ENCODE measurements at places on chromosomes 4 and X.
A peak's percentile ranks its signal among the peaks of the same experiment; 100 is the strongest.

DNA sequence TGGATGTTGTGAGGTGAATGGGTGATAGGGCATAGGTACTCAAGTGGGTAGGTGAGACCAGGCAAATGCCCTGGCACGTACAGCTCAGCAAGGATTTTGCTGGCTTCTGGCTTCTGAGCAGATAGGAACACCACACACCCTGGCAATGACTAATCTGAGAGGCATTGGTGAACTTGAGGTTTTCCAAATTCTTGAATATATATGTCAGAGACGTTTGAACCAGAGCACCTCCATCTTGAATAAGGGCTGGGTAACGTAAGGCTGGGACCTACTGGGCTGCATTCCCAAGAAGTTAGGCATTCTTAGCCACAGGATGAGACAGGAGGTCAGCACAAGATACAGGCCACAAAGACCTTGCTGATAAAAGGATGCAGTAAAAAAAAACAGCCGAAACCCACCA, 204.5 kb downstream of the NLGN4X start:
- no peak for DNase-seq

- no peak for DNase-seq
Observed at GRCh38 chr4:119559044-119559647, 69.5 kb downstream of the PDE5A start.

DNA sequence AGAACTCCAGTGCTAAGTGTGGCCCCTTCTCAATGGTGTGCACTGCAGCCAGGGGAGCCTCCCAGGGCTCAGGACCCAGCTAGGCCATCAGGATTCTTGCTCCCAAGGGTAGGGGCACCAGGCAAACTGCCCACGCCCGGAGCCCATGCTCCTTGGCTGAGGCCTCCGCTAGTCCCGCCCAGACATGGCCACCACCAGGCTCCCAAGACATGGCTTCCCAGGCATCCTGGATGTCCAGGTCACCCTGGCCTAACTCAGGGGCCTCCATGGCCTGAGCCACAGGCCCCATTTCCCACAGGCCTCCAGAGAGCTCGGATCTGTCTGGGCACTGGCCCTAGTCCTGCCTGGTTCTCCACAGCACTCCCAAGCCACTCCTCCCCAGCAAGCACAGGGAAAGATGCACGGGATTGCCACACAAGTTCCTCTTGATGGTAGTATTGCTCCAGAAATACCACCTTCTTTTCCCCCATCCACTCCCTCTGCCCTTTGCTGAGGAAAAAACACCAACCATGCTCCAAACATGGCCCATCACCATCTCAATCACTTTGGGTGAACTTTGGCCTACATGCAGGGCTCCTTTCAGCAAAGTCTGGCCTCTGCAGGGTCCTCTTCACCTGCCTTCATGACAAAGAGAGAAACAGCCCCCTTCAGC, 274.7 kb upstream of the AGTR2 start:
- DNase-seq, result no peak

GRCh38 chrX:138858438-138858837, 146.9 kb upstream of the FGF13 start:
- peak; percentile 3 for DNase-seq

- no peak for DNase-seq
Observed at GRCh38 chr4:26000274-26000950, 86.4 kb downstream of the SMIM20 start.

DNA sequence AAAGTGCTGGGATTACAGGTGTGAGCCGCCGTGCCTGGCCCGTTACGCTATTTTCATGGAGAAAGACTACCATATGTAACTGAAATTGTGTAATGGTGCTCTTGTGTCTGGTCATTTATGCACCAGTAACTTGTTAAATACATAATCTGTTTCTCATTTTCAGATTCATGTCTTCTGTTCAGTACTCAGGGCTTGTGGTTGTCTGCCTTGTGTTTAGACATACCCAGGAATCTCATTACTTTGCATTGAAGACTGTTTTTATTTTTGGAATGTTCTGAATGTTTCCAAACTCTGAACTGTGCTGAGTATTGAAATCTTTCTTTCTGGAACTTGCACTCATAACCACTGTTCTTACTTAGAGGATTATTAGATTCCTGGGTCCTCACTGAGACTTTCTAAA, 52.8 kb downstream of the PDLIM5 start:
- no peak for DNase-seq

DNA sequence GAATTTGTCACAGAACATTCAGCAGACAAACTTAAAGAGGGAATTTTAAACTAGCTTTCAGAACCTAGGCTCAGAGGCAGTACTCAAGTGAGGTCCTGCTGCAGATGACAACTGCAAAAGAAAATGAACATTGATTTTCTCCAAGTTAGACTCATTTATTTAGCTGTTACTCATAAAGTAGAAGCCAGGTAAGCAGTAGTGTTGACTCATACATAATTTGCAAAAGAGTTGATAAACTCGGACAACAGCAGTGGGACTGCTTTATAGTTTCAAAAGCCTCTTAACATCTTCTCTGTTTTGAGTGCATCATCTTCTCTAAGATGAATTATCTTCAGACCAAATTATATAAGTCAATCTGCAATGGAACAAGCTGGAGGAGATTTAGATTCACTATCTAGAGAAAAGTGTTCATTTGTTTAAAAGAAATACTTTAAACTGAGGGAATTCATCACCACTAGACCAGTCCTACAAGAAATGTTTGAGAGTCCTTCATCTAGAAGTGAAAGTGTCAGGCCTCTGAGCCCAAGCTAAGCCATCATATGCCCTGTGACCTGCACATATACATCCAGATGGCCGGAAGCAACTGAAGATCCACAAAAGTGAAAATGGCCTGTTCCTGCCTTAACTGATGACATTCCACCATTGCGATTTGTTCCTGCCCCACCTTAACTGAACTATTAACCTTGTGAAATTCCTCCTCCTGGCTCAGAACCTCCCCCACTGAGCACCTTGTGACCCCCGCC, 49.5 kb downstream of the COQ2 start:
- no peak for DNase-seq

GRCh38 chrX:36334572-36334971, 415.0 kb downstream of the CFAP47 start:
- DNase-seq, result no peak

DNA sequence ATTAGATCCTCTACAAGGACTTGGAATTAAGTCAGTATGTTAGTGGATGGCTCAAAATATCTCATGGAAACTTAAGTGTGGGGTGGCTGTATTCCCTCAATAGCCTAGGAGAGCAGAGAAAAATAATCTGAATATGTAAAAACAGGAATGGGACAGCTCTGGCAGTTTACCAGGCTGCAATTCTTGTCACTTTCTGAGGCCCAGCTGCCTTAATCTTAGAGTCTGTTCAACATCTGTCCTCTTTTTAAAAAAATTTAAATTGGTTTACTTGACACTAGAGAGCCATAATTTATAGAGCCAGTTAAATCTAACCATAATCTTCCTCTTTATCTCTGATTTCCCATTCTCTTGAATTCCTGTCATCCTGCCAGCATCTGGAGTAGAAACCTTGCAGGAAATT, 109.2 kb upstream of the CXCL13 start:
- DNase-seq, result no peak

DNA sequence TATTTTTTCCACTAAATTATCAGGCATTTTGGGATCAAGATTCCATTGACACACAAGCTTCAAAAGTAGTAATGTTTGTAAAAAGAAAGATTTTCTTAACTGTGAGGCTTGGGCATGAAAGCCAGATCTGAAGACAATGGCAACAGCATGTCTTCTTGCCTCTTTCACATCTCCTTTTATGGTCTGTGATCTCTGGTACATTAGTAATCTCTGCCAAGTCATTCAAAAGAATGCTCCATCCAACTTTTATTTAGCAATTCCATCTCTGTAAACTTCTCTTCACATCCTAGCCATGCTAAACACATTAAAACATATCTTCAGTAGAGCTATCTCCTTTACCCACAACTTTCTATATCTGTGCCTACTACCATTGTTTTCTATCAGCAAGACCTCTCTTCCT, 465.4 kb downstream of the FAT4 start:
- peak; percentile 15 for DNase-seq

GRCh38 chr4:12973522-12973921, 510.6 kb downstream of the RAB28 start:
- DNase-seq, result no peak

GRCh38 chrX:1153940-1154339, 58.5 kb downstream of the CRLF2 start:
- no peak for DNase-seq

GRCh38 chr4:150207871-150208270, 129.6 kb downstream of the DCLK2 start:
- DNase-seq, result no peak

GRCh38 chr4:188819233-188819632, 680.0 kb downstream of the TRIML1 start:
- DNase-seq, result no peak

GRCh38 chrX:120794525-120794975, 81.1 kb downstream of the CT47B1 start:
- no peak for DNase-seq

DNA sequence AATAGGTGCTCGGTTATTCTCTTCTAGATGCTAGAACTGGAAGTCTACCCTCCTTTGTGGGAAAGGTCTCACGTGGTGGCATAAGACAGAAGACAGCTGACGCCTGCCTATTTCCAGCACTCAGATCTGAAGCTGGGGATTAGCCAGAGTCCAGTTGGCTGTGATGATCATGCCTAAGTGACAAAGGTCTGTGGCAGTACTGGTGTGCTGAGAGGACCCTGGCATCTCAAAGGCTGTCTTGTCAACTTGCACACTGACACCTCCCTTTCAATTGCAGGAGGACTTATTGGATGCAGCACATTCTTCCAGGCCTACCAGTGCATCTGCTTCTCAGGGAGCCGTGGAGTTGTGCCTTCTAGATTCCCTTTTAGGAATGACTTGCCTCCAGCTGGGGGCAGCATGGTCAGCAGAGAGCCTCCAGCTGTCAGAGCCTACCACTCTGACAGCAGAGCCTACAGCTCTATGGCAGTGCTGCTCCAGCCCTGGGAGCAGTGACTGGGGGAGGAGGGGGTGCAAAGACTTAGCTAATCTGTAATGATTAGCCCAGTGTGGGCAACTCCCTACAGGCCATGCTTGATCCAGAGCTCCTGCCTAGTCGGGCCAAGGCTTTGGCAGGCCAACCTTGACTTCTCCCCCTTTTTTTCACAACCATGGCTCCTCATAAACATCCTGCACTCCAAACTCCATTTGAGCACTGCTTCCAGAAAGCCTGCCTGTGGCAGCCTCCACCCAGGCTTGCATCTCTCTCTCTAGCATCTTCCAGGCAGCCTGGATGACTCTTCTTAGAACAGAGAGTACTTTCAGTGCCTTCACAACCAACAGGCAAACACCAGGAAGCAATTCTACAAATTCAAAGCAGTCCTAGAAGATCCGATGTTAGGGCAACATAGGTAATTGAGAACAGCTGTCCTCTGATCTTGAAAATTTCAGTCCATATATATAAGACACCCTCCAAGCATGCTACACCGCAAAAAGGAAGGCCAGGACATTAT, 13.8 kb upstream of the FGFBP2 start:
- DNase-seq, result no peak

DNA sequence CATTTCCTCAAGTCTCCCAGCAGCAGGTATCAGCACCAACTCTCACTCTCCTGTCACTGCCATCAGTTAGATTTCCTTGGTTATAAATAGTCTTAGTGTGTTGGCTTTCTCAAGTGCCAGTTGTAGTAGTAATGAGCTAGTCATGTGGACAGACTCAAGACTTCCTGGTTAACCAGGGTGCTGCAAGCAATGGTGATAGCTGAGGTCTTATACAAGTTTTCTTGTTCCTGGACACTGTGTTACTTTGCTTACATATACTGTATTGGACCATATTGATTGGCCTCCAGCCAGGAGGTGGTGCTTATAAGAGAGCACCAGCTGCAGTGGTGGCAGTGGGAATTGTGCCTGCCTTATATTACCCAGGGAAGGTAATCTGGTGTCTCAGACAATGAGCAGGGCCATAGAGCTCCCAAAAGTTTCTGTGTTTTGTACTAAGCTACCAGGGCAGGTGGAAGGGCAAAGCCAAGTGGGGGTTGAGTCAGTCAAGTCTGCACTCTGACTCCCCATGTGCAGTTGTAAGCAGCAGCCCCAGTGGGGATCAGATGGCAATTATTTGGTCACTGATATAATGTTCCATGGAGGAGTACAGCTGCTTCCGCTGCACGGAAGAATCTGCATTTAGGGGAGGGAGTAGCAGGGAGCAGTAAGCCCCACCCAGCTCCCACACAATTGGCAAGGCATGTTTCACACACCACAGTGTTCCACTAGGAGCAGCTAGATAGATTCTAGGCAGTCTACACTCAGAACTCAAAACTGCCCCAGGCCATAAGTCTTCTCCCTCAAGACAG, 24.1 kb upstream of the ZDHHC15 start:
- DNase-seq, result no peak

GRCh38 chr4:105453550-105454205, 20.2 kb downstream of the PPA2 start:
- no peak for DNase-seq

DNA sequence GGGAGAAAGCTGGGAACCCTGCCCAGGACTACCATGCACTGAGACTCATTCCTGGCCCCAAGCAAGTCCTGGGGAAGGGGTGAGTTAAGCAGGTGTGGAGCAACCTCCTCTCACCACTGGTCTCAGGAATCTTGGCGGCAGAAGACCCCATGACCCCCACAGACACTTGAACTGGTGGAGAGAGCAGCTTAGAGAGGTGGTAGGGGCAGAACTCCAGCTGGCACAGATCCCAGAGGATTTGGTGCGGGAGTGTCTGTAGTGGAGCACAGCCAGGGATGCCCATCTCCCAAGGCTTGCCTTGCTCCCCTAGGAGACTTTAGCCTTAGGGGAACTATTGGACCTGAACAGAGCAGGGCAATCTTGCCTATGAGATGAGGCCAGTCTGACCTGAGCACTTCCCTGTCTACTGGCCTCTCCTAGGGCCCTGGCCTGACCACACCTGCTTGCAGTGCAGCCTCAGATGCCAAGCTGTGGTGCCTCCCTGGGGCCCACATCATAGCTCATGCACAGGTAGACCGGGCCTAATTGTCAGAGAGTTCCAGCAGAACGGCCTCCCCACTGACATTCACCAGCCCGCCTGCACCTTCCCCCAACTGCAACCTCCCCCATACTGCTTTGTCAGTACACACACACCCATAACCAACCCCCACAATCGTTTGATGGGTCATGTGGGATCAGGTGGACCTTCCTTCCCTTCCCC, 78.0 kb downstream of the NAA11 start:
- DNase-seq, result no peak

DNA sequence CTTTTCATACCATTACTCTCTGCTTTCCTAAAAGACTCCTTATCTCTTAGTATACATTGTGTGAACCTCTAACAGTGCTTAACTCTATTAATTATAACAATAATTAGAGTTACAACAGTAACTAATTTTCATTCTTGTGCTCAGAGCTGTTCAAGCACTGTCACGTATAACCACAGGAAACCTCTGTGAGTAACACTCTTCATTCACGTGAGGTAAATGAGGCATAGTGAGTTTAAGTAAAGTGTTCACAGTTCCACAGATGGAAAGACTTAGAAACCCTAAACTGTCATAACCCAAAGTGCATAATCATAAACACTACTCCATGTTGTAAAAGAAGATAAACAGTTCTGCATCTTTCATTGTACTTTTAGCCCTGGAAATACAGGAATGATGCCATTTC, 222.4 kb downstream of the CCSER1 start:
- DNase-seq, result no peak

Data from AG04450 (cell line).